ENCODE measurements at places on chromosomes 1 and 21. TPM values are rescaled to one million over a fixed set of nuclear protein-coding genes. Genes with fewer than 3 reads are reported as not detected.

GRCh38 chr1:62487956-62488355, 51.1 kb downstream of the USP1 start:
- no peaks in the 10 kb centered on the region for H3K27me3 ChIP-seq
- H3K27ac ChIP-seq, result no peak overlapping the region
- DNase-seq, result no peak
- no peak overlapping the region for H3K4me3 ChIP-seq
- no peaks in the 10 kb centered on the region for H3K4me1 ChIP-seq

GRCh38 chr1:63747445-63747844, 26.4 kb upstream of the ROR1 start:
- H3K27ac ChIP-seq, result no peak overlapping the region
- no peaks in the 10 kb centered on the region for H3K4me1 ChIP-seq
- no peak for DNase-seq
- H3K27me3 ChIP-seq, result no peaks in the 10 kb centered on the region

DNA sequence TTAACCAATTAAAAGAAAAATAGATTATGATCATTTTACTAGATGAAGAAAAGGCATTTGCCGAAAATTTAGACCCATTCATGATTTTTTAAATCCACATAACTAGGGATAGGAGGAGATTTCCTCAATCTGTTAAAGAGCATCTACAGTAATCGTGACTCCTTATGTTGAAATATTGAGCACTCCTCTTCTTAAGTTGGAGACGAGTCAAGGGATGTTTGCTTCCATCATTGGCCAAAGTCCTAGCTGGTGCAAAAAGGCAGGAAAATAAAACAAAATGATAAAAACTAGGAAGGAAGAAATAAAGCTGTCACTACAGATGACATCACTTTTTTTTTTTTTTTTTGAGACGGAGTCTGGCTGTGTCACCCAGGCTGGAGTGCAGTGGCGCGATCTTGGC, 245.6 kb upstream of the KAZN start:
- H3K36me3 ChIP-seq, result no peaks in the 10 kb centered on the region
- DNase-seq, result no peak
- no peaks in the 10 kb centered on the region for H3K4me1 ChIP-seq
- no peak overlapping the region for H3K4me3 ChIP-seq
- H3K27me3 ChIP-seq, result no peaks in the 10 kb centered on the region

DNA sequence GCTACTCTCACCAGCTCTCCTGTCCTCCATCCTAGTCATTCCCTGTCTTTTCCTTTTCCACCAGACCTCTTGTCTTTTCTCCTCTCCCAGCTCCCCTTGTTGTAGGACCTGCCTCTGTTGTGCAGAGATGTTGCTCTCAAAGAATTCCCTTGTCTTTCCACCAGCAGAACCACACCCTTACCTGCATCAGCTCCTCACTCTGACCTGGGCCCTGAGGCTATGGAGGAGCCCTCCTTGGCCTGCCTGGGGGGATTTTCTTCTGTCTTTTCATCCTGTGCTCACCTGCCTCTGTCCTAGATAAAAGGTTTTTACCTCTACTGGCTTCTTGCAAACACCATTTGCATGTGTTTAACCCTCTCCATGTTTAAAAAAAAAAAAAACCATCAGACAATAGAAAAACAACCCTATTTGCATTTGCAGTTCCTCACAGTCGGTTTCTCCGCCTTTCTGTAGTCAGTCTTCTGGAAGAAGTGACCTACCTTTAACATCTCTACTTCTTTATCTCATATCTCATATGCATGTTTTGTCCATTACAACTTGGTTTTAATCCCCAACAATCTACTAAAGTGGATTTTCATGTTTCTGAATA, 12.1 kb downstream of the FCRL5 start:
- no peaks in the 10 kb centered on the region for H3K36me3 ChIP-seq
- H3K27ac ChIP-seq, result no peak overlapping the region
- H3K4me3 ChIP-seq, result no peak overlapping the region

DNA sequence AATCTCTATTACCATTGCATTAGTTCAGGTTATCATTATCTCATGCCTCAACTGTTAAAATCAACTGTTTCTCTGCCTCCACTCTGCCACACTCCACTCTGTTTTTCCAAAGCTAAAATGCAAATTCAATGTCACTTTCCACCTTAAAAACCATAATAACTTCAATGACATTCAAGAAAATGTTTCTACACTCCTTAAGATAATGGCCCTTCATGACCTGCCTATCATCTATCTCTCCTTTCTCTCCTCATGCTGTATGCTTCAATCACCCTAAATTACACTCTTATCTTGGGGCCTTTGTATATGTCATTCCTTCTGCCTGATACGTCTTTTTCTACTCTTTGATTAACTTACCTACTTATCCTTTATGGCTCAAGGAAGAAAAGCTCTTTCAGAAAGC, 296.0 kb downstream of the LRRC7 start:
- H3K36me3 ChIP-seq, result no peaks in the 10 kb centered on the region
- DNase-seq, result no peak
- H3K4me3 ChIP-seq, result no peak overlapping the region
- H3K27ac ChIP-seq, result no peak overlapping the region

DNA sequence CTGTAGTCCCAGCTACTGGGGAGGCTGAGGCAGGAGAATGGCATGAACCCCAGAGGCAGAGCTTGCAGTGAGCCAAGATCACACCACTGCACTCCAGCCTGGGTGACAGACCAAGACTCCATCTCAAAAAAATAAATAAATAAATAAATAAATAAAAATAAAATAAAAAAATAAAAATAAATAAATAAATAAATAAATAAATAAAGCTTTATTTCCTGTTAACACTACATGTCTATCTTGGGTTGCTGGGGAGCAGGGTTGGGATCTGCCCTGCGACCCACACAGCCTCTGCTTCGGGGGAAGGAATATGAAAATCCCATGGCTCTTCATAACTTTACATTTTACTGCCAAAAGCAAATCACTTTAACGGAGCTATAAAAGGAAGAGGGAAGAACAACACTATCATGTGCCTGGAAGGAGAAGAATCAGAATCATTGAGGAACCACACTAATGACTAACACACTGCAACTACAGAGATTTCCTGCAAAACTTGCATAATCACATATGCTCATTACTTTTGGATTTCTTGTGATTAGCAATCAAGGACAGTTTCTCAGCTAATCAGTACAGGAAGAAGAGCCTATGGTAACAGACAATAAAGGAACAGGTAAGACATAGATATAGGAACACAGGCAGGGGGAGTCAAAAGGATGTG, 72.8 kb upstream of the CD55 start:
- no peaks in the 10 kb centered on the region for H3K27me3 ChIP-seq
- no peaks in the 10 kb centered on the region for H3K36me3 ChIP-seq
- H3K4me3 ChIP-seq, result no peak overlapping the region
- H3K4me1 ChIP-seq, result no peaks in the 10 kb centered on the region
- no peak overlapping the region for H3K27ac ChIP-seq
- DNase-seq, result no peak

- no peak for DNase-seq
- no peaks in the 10 kb centered on the region for H3K36me3 ChIP-seq
- H3K4me1 ChIP-seq, result no peaks in the 10 kb centered on the region
- H3K27ac ChIP-seq, result no peak overlapping the region
Observed at GRCh38 chr21:33117101-33117888, 47.4 kb downstream of the OLIG1 start.

GRCh38 chr1:163046071-163046470, 23.1 kb upstream of the RGS4 start:
- no peaks in the 10 kb centered on the region for H3K36me3 ChIP-seq
- H3K27ac ChIP-seq, result no peak overlapping the region
- no peaks in the 10 kb centered on the region for H3K27me3 ChIP-seq

DNA sequence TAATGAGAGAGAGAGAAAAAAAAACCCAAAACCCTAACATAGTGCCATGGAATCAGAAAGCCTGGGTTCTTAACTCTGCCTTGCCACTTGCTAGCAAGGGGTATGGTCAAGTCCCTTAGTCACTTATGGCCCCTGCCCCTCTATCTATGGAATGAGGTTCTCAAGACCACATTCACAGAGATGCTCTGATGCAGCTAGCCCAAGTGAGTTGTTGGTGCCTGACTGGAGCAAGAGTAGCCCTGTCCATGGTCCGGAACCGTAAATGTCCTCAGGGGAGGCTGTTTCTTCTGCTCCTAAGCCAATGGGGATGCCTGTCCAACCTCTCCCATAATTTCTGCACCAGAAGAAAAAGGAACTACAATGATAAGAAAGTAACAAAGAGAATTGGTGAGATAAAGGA, 56.8 kb downstream of the CSMD2 start:
- no peaks in the 10 kb centered on the region for H3K4me1 ChIP-seq
- H3K27ac ChIP-seq, result no peak overlapping the region

DNA sequence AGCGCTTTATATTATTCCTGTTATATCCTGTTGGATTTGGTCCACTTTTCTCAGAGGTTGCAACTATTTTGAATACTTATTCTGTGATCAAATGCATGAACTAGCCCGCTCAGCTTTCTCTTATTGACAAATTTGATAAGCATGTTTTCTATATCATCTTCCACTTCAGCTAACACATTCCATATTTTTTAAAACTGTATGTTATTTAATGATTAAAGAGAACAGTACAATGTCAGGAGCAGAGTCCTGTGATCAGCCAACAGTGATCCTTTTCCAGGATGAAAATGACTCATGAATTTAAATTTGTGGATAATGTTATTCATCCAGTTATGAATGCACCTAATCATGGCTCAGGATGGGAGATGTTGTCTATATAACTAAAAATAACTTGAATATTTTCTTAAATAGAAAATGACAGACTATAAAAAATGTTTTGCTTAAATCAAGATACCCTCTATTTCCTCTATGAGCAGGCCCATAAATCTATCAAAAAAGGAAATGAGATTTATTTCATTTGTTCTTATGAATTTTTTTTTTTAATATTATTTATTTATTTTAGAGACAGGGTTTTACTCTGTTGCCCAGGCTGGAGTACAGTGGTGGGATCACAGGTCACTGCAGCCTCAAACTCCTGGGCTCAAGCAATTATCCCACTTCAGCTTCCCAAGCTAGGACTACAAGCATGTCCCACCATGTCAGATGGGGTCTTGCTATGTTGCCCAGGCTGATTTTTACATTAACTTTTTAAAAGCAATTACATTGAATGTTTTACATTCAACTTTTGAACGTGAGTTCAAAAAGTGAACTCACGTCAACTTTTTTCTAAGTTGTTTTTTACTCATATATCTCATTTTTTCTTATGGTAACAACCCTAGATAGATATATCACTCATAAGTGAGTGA, 12.5 kb downstream of the BPNT1 start:
- no peak overlapping the region for H3K4me3 ChIP-seq
- H3K27me3 ChIP-seq, result no peaks in the 10 kb centered on the region
- H3K36me3 ChIP-seq, result peaks cover 4% of the 10 kb centered on the region
- no peaks in the 10 kb centered on the region for H3K4me1 ChIP-seq

GRCh38 chr21:34544032-34544496, 32.1 kb upstream of the KCNE1 start:
- H3K27me3 ChIP-seq, result no peaks in the 10 kb centered on the region
- peak; percentile 82 for DNase-seq
- H3K36me3 ChIP-seq, result no peaks in the 10 kb centered on the region
- H3K27ac ChIP-seq, result no peak overlapping the region

- no peak overlapping the region for H3K4me3 ChIP-seq
- H3K4me1 ChIP-seq, result no peaks in the 10 kb centered on the region
- no peaks in the 10 kb centered on the region for H3K36me3 ChIP-seq
- H3K27ac ChIP-seq, result no peak overlapping the region
- H3K27me3 ChIP-seq, result no peaks in the 10 kb centered on the region
Observed at GRCh38 chr1:35062518-35063196, 16.5 kb upstream of the ZMYM1 start.

- H3K4me3 ChIP-seq, result no peak overlapping the region
- H3K4me1 ChIP-seq, result no peaks in the 10 kb centered on the region
- H3K27me3 ChIP-seq, result no peaks in the 10 kb centered on the region
- no peaks in the 10 kb centered on the region for H3K36me3 ChIP-seq
- H3K27ac ChIP-seq, result no peak overlapping the region
Observed at GRCh38 chr1:14519976-14520375, 78.5 kb upstream of the KAZN start.

DNA sequence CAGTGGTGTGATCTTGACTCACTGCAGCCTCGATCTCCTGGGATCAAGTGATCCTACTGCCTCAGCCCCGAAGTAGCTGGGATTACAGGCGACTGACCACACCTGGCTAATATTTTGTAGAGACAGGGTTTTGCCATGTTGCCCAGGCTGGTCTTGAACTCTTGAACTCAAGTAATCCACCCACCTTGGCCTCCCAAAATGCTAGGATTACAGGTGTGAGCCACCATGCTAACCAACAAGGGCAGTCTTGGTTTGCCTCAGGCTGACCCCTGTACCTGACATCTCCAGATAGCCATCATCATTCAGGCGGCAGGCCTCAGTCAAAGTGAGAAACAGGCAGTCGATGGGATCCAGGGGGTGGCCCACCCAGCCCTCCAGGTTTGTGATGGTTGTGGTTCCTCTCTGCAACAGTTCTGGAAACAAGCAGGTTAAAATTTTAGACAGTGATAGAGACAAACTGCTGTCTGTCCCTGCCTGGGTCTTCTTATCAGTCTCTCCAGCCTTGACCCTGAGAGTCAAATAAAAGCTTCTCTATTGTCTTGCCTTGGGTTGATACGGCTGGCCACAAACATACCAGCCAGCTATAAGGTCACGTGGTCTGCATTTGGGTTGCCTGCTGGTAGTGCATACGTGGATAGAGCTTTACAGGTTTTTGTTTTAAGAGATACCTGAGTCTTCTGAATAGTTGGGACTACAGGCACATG, 26.8 kb downstream of the UROD start:
- peaks cover 8% of the 10 kb centered on the region for H3K4me1 ChIP-seq
- H3K27ac ChIP-seq, result no peak overlapping the region
- H3K27me3 ChIP-seq, result no peaks in the 10 kb centered on the region
- no peaks in the 10 kb centered on the region for H3K36me3 ChIP-seq
- DNase-seq, result no peak

DNA sequence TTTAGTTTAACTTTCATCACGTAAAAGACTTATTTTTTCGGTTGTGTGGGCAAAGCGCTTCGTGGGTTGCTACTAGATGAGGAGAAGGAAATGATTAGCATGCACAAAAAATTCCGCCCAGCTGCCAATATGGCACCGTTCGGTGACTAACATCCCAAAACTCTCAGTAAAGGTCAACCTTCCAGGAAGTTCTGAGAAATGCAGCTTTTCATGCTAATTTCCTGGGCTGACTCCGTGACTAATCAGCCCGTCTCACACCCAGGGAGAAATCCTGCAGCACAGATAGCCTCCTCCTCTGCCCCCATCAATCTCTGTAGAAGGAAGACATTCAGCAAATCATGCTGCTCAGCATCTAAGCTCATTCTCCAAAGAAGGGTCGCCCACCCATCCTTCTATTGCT, 34.1 kb downstream of the TMCO4 start:
- no peaks in the 10 kb centered on the region for H3K27me3 ChIP-seq
- no peaks in the 10 kb centered on the region for H3K4me1 ChIP-seq
- peaks cover 12% of the 10 kb centered on the region for H3K36me3 ChIP-seq
- no peak overlapping the region for H3K4me3 ChIP-seq

DDX20 gene
- total RNA-seq, result 17.0 TPM

GORAB gene
- total RNA-seq, result 17.4 TPM

TBX19 gene
- 1.7 TPM for total RNA-seq

OR6K3 gene
- total RNA-seq, result not detected

ARMH1 gene
- total RNA-seq, result not detected

ELAVL4 gene
- total RNA-seq, result not detected

PCSK9 gene
- total RNA-seq, result not detected

CLEC20A gene
- not detected for total RNA-seq

Measured in thyroid gland (tissue), 4 donors.